Activated CD8-positive, alpha-beta memory T cell treated with anti-CD3 and anti-CD28 coated beads for 24 hours (primary cell): ENCODE measurements at places on chromosomes 16 and 17.

- no peak for DNase-seq
These were observed 23.1 kb downstream of the SSH2 start for GRCh38 chr17:29906969-29907368.

- DNase-seq: no peak
These were observed 57.4 kb upstream of the COX10 start for GRCh38 chr17:14011740-14012405.

- DNase-seq: no peak
These were observed 71.5 kb upstream of the DNAJA2 start for GRCh38 chr16:47045023-47045422.

DNA sequence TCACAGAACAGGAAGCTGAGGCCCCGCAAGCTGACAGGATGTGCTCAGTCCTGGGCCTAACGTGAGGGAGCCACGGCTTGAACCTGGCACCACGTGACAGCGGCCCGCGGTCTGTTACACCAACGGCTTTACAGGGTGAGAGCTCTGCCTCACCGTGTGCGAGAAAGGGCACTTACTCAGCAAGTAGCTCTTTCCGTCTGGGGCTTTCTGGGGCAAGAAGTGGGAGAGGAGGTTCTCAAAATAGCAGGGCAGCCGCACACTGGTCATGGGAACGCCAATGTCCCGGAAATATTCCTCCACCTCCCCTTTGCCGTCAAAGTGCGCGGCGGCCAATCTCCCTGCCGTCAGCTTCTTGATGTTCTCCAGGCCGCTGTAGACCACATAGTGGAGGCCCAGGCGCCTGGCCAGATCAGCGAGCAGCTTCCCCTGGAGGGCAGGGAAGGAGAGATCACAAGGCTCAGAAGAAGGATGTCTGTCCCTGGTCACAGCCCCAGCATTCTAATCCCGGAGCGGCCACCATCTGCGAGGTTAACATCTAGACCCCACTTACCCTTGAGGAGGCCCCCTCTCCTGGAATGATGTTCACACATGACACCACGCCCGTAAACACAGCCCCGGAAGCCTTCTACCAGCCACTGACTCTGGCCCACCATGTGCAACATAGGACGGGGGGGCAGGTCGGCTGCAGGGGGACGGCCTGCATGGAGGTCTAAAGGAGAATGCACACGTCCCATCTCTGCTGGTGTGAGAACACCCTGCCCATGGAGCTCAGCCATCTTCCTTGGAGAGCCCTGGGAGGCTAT lies 8.2 kb downstream of the NMRAL1 start:
- peak; percentile 80 for DNase-seq

GRCh38 chr16:4692460-4693295 lies 684 bp upstream of the NUDT16L1 start:
- no peak for DNase-seq

DNA sequence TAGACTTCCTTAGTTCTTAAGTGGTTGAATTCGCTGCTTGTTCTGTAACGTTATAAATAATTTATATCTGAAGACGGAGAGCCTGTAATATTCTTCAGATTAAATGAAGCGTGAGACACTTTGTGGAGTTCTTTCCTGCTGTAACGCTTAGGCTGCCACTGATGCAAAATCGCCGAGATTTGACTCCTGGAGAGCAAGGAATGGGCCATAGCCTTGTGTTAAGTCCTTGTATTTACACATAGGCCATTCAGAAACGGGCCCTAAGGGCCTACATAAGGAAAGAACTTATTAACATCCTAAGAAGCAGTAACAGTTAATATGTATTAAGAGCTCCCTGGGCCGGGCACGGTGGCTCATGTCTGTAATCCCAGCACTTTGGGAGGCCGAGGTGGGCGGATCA lies 936 bp downstream of the EMC6 start:
- DNase-seq: no peak

- no peak for DNase-seq
These were observed 17.3 kb downstream of the MPHOSPH6 start for GRCh38 chr16:82152641-82153112.

- peak; percentile 97 for DNase-seq
These were observed at the start of gene SLFN11 for GRCh38 chr17:35373534-35373983. Gene SLFN11, minus strand, starts transcription at chr17:35373621. Its CDS starts 9,814 bp downstream, at chr17:35363807.

DNA sequence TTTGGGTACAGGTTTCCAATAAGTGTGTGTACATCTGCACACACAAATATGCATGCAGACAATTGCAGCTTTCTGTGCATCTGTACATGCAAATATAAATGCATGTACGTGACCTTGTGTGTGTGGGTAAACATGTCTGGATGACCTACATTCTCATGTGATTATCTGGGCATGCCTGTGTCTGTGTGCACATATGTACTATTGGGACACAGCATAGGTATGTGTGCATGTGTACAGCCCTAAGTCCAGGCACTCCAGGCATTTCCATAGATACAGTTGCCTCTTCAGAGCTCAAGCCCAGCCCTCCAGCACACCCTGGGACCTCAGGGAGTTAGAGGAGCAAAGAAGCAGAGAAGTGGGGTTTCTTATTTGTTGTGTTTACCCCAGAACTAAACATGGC lies 7.1 kb upstream of the GP2 start:
- no peak for DNase-seq
